ENCODE measurements at places on chromosomes 4 and X.

- no peaks in the 10 kb centered on the region for H3K27me3 ChIP-seq
- no peak for DNase-seq
- H3K4me1 ChIP-seq = peaks cover 2% of the 10 kb centered on the region
- peaks cover 31% of the 10 kb centered on the region for H3K36me3 ChIP-seq
These were observed 41.2 kb downstream of the LONRF3 start for GRCh38 chrX:119015407-119016237.

DNA sequence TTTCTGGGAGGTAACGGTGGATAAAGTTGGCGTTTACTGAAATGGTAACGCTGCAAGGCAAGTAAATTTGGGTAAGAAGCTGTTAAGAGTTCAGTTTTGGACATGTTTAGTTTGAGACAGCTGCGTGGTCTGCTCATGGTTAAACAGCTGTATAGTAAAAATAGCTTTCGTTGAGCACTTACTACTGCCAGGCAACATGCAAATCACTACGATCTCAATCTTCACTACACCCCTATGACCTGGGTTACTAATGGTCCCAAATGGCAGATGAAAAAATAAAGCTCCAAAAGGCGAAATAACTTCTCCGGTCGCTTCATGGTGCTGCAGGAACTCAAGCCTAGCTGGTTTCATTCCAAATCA lies 22.2 kb downstream of the FABP2 start:
- H3K4me3 ChIP-seq = peak overlapping the region; percentile 100
- peaks cover 34% of the 10 kb centered on the region for H3K36me3 ChIP-seq
- H3K4me1 ChIP-seq = peaks cover 16% of the 10 kb centered on the region
- DNase-seq = no peak
- peaks cover 9% of the 10 kb centered on the region for H3K27me3 ChIP-seq

- no peaks in the 10 kb centered on the region for H3K4me1 ChIP-seq
- no peak for DNase-seq
- H3K36me3 ChIP-seq = no peaks in the 10 kb centered on the region
- no peaks in the 10 kb centered on the region for H3K27me3 ChIP-seq
- no peak overlapping the region for H3K4me3 ChIP-seq
These were observed 6.2 kb upstream of the ARHGAP10 start for GRCh38 chr4:147725673-147726072.

GRCh38 chr4:74549936-74550335 lies 105.0 kb downstream of the AREG start:
- H3K27ac ChIP-seq = no peak overlapping the region
- H3K4me3 ChIP-seq = no peak overlapping the region
- no peaks in the 10 kb centered on the region for H3K4me1 ChIP-seq
- DNase-seq = no peak
- peaks cover 3% of the 10 kb centered on the region for H3K36me3 ChIP-seq
- H3K27me3 ChIP-seq = no peaks in the 10 kb centered on the region

DNA sequence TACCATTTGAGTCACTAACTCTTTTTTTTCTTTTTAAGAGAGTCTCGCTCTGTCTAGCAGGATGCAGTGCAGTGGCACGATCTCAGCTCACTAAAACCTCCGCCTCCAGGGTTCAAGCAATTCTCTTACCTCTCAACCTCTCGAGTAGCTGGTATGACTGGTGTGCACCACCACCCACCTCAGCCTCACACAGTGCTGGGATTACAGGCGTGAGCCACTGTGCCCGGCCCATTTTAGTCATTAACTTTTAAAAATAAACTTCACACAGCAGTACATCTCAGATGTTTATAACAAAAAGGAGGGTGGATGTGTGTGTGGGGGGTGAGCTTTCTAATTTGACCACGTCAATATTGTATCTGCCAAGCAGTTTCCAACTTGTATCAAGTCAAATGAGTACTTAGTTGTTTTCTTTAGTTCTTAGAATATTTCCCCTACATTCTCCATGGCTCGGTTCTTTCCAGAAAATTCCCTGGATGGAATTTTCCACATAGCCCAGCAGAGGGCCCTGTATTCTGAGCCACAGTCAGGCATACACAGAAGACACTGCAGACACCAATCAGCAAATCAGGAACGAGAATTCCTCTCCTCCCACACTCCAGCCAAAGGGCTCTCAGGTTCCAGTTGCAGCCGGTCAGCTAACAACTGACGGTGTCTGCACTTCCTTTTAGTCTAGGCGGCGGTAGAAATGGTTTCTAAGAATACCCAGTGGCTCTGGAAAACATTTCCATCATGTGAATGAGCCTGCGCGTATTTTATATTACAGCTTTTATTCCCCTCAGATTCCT lies 20.1 kb upstream of the ARAF start:
- H3K36me3 ChIP-seq = no peaks in the 10 kb centered on the region
- no peak overlapping the region for H3K27ac ChIP-seq
- H3K4me3 ChIP-seq = no peak overlapping the region
- no peaks in the 10 kb centered on the region for H3K4me1 ChIP-seq
- no peaks in the 10 kb centered on the region for H3K27me3 ChIP-seq

- no peak for DNase-seq
- no peaks in the 10 kb centered on the region for H3K36me3 ChIP-seq
- no peak overlapping the region for H3K4me3 ChIP-seq
- no peak overlapping the region for H3K27ac ChIP-seq
These were observed 19.5 kb downstream of the CNGA2 start for GRCh38 chrX:151754047-151754429.

GRCh38 chrX:9785944-9786797 lies at the start of gene SHROOM2:
SHROOM2 (plus strand) TSS chrX:9786429; CDS start chrX:9786546, 117 bp downstream.
- DNase-seq = no peak
- peak within 1 kb of the TSS; percentile 52 for H3K4me3 ChIP-seq
- H3K27me3 ChIP-seq = peaks cover 15% of the 10 kb centered on the region
- no peak within 1 kb of the TSS for H3K27ac ChIP-seq
- H3K4me1 ChIP-seq = no peaks in the 10 kb centered on the region
- no peaks in the 10 kb centered on the region for H3K36me3 ChIP-seq
